NCI-H510A treated with DMSO at 0.1 percent for 48 hours (cell line): ENCODE measurements at places on chromosomes 2 and 18.

GRCh38 chr2:160909781-160910242 is 250.4 kb upstream of the TANK start:
- DNase-seq: no peak

- DNase-seq: no peak
Observed at GRCh38 chr2:45441571-45441970, 169.5 kb downstream of the SRBD1 start.

GRCh38 chr18:72543357-72544055 is 636 bp downstream of the CBLN2 start:
- peak; percentile 63 for DNase-seq

DNA sequence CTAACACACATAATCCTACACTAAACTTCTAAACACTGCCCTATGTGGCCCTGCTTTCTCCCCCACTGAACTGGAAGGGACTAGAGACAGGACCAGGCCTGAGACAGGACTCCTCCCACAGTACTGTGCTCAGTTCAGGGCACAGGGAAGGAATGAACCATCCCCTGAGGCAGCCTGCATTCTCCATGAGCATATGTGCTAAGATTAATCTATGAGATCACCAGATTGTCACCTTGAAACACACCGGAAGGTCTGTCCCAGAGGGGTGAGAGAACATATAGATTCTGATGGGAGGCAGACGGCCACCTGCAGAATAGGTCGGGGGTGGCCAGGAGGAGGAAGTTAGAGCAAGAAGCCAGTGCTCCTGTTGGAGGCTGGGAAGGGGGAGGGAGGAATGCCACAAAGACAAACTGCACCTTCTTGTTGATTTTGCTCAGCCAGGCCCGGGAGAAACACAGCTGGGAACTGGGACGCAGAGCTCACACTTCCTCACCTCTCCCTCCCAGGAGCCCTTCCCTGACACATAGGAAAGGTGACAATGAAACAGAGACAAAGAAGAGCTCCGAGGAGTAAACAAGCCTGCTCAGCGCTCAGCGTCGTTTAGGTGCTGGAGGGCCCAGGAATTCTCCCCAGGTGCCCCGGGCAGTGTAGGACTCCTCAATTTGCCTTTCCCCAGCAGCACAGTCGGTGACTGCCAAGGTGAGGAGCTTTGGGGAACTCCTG is 52.1 kb downstream of the ZBTB7C start:
- peak; percentile 56 for DNase-seq

DNA sequence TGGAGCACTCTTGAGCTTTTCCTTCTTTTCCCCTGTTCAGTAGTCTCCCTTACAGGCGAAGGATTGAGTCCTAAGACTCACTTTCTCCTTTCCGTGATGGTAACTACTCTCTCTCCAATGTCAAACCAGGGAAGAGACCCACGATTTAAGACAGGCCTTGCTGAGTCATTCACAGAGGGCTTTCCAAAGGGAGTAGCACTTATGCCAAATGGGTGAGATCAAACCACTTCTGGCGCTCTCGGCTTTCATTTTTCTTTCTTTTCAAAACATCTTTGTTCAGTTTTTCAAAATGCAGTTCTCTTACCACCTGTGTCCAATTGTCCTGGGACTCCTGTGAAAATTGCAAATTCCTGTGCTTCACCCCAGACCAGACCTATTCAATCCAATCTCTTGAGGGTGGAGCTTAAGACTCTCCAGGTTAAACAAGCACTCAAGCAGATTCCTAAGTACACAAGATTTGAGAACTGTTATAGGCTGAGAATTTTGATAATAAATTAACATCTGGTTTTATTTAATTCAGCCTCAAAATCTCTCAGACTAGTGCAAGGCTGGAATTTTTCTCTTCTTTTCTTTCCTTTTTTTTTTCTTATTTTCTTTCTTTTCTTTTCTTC is 14.4 kb upstream of the MRPL19 start:
- no peak for DNase-seq

DNA sequence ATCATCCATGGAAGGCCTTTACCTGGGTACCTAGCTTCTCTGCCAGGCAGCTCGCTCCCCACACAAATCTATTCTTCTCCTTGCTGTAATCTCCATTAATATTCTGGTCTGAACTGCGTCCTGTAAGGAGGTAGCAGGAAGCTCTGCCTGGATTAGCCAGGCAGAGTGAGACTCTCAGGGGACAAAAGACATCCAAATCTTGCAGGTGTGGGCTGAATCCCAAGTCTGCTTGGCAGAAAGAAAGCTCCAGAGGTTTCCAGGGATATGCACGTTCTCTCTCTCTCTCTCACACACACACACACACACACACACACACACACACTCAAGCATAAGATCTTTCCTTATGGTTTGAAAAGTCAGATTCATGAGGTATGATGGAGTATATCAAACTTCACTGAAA is 66.5 kb downstream of the THNSL2 start:
- DNase-seq: no peak

DNA sequence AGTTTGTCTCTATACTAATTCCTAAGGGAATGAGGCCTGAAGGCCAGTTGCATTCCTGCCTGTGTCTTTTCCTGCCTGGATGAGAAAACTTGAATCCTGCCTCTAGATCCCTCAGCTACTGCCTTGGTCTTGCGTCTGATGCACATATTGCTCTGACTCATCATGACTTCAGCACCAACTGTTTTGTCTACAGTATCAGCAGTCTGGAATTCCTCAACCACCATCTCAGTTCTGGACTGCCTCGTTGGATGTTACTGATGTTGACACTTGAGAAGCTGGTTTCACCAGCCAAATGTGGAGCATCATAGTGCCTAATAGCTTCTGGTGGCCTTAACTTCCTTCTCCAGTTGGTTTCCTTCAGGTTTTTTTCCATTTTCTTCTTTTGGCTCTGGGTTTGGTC is 211.0 kb downstream of the CTNNA2 start:
- DNase-seq: no peak

DNA sequence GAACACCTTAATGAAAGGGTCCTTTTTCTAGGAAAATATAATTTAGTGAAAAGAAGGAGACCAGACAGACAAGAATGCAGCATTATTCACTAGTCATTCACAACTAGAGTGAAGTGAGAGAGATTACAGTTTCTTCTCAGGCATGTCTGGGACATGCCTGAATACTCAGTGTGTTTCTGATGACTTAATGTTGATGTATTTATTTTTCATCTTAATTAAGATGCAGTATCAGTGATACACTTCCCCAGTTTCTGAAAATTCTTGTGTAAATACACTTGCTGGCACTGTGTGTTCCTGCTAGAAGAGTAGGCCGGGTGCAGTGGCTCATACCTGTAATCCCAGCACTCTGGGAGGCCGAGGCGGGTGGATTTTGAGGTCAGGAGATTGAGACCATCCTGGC is 143.6 kb downstream of the MYO3B start:
- DNase-seq: no peak
